NCI-H774 (cell line): ENCODE measurements at places on chromosomes 1 and 21.

DNA sequence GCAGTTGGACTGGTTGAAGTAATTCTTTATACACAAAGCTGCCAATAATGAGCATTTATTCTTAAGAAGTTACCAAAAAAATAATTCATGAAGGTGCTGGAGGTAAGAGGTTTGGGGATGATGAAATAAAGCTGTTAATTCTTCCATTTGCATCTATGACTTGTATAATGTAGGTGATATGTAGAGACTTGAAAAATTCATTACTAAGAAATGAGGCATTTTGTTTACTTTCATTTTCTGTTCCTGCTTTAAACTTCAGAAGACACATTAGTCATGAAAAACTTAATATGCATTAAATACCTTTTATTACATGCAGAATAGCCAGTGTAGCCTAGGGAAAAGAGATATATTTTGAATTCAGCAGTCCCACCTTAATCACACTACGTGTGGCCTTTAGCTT, 214.2 kb downstream of the SLC44A5 start:
- no peak for DNase-seq

DNA sequence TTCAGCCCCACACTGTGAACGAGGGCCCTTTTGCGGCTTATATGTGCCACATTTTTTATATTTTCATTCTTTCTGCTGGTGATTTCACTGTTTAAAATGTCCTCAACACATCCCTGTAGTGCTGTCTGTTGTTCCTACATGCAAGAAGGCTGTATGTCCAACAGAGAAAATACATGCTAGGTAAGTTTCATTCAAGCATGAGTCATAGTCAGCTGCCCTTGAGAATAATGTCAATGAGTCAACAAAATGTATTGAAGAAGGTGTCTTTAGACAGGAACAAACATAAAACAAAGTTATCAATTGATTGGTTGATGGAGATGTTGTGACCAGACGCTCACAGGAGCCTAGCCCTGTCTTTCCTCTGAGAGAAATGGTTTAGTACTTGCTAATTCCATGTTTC, 553.4 kb downstream of the PLPP3 start:
- no peak for DNase-seq

- no peak for DNase-seq
Measured at GRCh38 chr1:168223681-168224540, 1.9 kb upstream of the SFT2D2 start.

DNA sequence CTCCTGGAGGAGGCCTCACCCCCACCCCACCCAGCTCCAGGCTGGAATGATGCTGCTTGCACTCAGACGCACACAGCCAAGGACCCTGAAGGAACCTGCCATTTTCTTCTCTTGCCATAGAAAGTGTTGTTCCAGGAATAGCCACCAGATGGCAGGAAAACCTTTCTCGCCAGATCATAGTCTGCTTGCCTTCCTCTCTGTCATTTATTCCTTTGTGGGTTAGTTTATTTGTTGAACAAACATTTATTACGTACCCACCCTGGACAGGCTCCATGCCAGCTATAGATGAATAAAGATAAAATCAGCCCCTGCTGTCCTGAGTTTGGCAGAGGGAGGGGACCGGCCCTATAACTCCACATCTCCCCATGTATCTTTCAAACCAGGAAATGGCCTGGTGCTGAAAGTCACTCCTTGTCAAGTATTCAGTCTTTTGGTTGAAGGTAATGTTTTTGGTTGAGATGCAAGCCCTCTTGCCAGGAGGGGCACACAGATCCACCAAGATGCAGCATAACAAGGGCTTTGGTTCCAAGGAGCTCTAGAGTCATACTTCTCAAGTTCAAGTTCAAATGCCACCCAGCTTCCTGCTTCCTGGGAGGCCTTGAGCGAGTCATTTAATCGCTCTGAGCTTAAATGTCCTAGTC, 7.0 kb upstream of the KCNC4 start:
- DNase-seq: peak; percentile 66

GRCh38 chr1:171480035-171480434, 5.3 kb upstream of the PRRC2C start:
- DNase-seq: no peak

- DNase-seq: no peak
Measured at GRCh38 chr1:219778793-219779369, 149.5 kb downstream of the SLC30A10 start.

DNA sequence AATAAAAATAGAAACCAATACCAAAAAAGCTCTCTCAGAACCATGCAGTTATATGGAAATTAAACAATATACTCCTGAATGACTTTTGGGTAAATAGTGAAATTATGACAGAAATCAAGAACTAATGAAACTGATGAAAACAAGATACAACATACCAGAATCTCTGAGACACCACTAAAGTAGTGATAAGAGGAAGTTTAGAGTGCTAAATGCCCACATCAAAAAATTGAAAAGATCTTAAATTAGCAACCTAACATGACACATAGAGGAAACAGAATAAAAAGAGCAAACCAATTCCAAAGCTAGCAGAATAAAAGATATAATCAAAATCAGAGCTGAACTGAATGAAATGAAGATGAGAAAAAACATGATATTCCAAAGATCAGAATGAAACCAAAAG, 430.9 kb downstream of the LTN1 start:
- DNase-seq: no peak

GRCh38 chr1:105137543-105138457, 1388.1 kb downstream of the AMY1C start:
- DNase-seq: no peak

GRCh38 chr21:17903029-17903806, 84.1 kb upstream of the C21orf91 start:
- peak; percentile 2 for DNase-seq

DNA sequence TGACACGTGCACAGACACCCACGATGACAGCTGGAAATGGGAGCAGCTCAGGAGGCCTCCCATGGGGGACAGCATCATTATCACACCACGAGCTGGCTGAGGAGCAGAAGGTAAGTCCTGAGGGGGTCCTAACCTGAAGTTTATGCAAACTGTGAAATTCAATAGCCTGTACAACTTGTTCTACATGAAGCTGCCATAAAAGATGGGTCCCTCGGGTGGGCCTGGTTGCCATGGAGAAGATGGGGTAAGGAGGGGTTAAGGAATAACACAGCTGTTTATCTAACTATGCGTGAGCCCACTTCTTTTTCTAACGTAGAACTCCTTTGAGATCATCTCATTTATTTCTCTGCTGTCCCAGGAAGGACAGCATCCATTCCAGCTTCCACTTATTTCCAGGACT, 163.4 kb upstream of the CD34 start:
- DNase-seq: no peak

DNA sequence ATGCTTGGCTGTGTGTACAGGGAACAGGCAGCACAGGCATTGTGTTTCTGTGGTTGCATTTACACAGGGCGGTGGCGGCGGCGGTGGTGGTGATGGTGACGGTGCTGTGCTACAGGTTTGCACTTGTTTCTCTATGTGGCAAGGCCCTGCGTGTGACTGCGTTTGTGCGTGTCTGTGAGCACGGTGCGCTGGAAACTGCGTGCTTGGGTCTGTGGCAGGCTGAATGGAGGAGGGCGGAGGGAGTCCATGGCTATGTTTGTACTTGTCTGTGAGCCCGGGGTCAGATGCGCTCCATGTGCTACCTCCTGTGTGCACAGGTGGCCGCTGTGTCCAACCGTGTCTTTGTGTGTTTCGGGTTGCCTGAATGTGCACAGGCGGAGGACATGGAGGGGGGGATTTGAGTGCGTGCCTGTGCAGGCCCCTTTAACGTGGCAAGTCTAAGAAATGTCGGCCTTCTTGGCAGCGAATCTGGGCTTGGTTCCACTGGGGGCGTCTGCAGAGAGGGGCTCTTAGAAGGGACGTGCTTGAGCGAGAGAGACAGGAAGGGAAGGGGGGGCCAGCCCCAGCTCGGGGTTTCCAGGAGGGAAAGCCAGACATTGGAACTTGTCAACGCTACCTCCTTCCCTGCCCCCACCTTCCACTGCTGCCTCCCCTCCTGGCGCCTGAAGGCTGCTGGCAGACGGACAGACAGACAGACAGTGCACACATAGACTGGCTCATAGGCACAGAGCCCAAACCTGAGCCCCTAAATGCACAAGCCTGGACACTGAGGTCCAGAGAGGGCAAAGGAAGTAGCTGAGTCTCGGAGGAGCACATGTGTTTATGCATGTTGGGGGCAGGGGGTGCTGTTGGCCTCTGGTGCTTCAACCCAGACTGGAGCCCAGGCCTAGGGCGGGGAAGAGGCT, 32.7 kb upstream of the WASF2 start:
- peak; percentile 39 for DNase-seq

- DNase-seq: no peak
Measured at GRCh38 chr1:3899754-3900149, 320 bp downstream of the C1orf174 start.

DNA sequence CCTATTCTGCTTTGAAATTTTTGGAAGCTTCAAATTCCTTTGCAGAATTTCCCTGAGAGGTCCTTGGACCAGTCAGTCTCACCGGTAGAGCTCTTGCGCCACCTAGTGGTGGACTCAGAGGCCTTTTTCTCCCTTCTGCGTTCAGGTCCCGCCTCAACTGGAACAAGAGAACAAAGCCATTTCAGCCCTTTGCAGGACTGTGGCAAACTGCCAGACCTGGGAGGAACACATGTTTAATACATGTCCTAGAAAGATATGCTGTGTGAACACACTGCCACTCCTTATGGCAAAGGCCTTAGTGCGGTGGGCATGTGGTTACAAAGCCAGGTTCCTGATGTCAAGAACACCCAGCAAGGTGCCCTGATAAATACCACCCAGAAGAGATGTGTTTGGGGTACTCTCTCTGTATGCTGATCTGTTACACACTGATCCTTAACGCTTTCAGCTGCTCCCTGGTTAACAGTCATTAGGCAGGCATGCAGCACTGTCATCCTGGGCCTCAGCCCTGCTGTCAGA, 82.2 kb upstream of the SSX2IP start:
- DNase-seq: peak; percentile 49

DNA sequence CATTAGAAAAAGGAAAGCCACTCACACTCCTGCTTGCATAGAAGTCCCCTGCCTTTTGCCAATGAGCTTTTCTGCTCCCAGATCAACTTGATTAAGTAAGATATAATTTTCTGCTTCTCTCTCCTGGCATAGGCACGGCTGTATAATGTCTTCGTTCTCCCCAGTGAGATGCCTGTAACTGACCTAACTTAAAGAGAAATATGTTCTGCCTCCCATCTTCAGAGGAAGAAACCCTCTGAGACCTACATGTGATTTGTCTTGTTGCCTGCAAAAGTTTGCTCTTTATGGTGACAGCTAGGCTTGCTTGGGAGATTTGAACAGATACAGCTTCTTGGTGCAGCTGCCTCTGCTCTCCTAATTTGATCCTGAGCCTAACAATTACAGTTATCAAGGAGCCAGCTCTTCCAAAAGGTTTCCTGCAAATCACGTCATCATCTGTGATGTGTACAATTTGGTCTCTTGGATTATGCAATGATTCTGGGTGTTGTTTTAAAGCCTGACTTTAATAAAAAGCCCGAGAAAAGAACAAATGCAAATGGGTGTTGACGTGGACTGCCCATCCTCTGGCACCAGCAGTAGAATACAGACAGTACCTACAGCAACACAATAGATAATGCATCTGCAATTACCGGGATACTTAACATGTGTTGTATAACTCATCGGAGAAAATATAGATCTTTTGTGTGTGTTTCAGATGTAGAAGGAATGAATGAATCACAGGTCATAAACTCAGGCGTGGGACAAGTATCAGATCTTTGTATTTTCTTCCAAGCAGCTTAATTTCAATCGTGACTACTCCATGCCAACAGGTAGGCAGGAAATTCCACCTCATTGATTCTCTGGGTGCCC, 76.2 kb upstream of the KAZN start:
- DNase-seq: no peak

- no peak for DNase-seq
Measured at GRCh38 chr1:210332719-210333398, 4.2 kb downstream of the HHAT start.

- DNase-seq: no peak
Measured at GRCh38 chr1:38284953-38285352, 238.4 kb upstream of the POU3F1 start.

DNA sequence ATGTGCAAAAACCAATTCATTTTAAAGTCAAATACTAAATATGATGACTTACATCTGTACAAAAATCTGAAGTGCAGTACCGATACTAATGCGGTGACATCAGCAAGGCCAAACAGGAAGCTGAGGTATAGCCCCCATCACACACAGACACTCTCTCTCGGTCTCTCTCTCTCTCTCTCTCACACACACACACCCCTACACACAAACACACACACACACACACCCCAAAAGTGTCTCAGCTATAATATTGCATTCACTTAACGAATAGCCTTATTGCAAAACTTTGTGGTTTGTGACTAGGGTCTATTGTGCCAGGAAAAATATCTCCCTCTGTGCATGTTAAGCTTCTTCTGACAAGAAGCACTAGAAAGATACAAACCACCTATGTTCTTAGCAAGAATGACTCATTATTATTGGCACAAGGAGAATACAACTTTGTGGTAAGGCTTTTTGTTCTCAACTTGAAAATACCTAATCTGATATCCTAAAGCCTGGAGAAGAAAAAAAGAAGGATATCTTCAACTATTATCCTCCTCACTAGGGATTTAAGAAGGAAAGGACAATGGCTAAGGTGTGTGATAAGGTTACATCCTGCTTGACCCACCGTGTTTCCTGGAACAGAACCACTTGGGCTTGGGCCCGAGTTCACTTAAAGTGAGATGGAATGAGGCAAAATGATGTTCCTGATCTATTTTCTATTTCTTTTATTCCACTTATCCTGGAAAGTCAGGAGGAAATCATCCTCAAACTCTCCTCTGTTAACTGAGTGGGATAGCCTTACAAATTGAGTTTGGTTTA, 107.1 kb downstream of the NIBAN1 start:
- no peak for DNase-seq

DNA sequence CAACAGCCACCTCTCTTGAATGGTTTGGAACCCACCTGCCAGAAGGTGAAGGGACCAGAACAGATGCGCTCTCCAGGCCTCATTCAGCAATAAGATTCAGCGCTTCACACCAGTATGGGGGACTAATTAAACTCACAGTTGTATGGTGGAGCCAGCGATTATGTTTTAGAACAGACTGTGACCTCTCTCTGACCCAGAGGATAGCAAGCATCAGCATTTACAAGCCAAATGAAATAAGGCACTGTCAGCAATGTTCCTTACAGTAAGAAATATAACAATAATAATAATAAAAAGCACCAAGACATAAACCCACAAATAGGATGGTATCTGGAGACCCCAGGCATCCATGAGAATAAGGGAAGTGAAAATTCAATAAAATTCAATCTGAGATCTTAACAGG, 6.9 kb upstream of the CDC42BPA start:
- no peak for DNase-seq

- no peak for DNase-seq
Measured at GRCh38 chr1:59560807-59561450, 253.8 kb upstream of the HOOK1 start.

GRCh38 chr1:80629304-80629837, 1171.4 kb upstream of the ADGRL2 start:
- no peak for DNase-seq

GRCh38 chr1:77796695-77797405, 17.4 kb downstream of the MIGA1 start:
- DNase-seq: no peak

DNA sequence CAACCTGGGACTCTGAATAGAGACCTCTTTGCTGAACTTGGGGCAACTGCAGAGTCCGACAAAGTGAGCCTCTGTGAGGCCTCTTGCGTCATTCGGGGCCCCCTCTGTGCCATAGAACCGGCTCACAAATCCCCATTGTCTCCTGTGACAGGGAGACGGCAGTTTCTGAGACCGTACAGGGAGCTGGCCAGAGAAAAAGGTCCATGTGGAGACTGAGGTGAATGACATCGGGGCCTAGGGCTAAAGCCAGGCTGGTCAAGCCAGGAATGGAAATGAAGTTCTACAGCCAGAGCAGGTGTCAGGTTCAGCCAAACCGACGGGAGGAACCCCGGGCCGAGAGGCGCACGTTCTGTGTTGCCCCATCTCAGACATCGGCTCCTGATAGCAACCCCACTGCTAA, 37.1 kb upstream of the TRIM67 start:
- no peak for DNase-seq

- no peak for DNase-seq
Measured at GRCh38 chr1:209176866-209177430, 406.6 kb upstream of the CAMK1G start.
